DMS79 (cell line): ENCODE measurements at places on chromosomes 5 and 9.

GRCh38 chr5:73378070-73378469 is 70.5 kb downstream of the FOXD1 start:
- DNase-seq: no peak

- no peak for DNase-seq
These were observed 316.3 kb upstream of the PANK3 start for GRCh38 chr5:168895295-168896071.

- DNase-seq: no peak
These were observed 408.8 kb downstream of the YTHDC2 start for GRCh38 chr5:113922343-113922742.

- no peak for DNase-seq
These were observed 143.9 kb upstream of the ZNF366 start for GRCh38 chr5:72651109-72651508.

DNA sequence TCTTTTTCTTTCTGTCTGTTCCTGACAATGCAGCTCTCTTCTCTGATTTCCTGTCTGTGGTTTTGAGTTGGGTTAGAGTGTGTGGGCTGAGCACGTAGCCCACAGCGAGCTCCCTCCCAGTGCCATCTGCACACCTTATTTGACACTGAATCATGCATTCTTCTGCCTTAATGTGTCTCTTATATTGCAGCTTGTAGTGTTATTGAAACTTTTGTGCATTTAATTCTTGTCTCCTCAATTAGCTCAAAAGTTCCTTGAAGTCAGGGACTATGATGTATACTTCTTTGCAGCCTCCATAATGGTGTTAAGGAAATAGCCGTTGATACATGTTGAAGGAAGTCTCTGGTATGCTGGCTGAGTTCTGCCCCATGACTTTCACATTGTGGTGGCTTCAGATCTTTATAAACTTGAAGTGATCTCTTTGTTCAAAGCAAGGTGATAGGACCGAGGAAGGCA is 576.2 kb upstream of the CLINT1 start:
- no peak for DNase-seq

DNA sequence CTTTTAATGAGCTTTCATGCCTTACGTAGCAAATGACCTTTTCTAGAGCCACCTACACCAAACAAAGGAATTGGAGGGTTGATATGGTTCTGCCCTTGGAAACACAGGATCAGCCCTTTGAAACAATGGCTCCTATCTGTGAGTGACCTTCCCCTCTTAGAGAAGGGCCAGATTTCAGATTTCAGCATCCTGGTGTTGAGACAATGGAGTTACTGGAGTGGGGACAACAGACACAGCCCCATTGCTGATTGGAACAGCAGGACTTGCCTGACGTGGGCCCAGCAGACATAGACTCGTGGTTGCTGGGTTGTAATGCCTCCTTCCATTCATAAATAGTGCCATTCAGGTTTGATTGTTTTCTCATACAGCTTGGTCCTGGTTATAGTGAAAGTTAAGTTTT is 96.0 kb downstream of the GALNT10 start:
- no peak for DNase-seq

GRCh38 chr9:130474106-130474505 is 29.3 kb downstream of the ASS1 start:
- DNase-seq: no peak

GRCh38 chr9:128642675-128643245 is 13.9 kb downstream of the DYNC2I2 start:
- no peak for DNase-seq

DNA sequence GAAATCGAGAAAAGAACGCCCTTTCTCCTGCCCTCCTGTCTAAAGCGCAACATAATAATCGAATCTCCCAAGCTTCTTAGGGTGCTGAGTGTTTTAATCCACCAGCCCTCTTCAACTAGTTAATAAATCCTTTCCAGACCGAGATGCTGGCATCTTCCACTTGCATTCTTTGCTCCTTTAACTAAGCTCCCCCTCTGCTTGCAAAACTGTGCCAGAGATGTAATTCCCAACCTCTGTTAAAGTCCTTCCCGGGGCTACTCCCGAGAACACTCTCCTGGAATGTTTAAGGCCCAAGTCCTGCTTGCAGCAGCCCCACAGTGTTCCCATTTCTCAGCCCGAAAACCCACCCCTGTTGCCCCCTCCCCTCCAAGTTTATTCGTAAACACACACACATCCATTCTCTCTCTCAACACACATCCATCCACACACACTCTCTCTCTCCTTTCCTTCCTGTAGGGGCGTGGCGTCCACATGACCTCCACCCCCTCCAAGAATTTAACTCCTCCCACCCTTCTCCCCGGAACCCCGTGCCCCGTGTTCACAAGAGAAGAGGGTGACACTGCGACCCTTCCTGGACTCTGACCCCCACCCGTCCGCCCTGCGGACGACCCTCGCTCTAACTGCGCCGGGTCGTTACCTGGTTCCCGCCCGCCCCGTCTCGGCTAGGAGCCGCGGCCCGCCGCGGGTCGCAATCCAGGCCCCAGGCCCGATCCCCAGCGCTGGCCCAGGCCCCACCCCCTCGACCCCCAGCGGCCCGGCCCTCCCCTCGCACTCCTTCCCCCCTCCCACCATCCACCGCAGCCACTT is 7.0 kb upstream of the MGAT1 start:
- peak; percentile 13 for DNase-seq

DNA sequence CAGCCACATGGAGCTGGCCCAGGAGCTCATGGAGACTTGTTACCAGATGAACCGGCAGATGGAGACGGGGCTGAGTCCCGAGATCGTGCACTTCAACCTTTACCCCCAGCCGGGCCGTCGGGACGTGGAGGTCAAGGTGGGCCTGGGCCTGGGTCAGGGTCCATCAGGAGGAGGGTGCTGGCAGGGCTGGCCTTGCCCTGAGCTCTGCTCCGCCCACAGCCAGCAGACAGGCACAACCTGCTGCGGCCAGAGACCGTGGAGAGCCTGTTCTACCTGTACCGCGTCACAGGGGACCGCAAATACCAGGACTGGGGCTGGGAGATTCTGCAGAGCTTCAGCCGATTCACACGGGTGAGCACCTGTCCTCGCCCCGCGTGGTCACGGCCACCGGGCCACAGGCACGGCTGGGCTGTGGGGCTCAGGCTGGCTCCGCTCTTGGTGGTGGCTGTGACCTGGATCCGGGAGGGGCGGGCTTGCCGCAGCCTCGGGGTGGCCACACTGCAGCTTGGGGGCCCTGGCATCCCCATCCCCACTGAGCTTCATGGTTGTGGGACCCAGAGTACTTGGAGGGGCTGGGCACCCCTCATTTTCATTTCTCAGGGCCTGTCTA is 7.1 kb downstream of the DPP7 start:
- no peak for DNase-seq
